Adrenal gland (tissue), 19 donors: ENCODE measurements at places on chromosomes 1 and 21. TPM values are rescaled to one million over a fixed set of nuclear protein-coding genes. Genes with fewer than 3 reads are reported as not detected.

GRCh38 chr1:97488530-97488929 is 432.3 kb downstream of the DPYD start:
- DNase-seq, result no peak

DNA sequence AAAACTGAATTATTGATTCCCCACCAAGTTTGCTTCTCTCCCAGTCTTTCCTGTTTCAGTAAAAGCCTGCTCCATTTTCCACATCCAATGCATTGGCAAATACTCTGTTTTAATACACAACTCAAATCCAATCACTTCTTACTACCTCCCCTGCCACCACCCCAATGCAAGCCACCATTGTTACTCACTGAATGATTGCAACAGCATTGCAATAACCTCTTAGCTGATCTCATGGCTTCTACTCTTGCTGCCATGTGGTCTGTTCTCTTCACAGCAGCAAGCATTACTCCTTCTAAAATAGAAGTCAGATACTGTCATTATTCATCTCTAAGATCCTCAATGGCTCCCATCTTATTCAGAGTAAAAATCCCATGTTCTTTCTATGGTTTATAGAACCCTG is 123.4 kb downstream of the ATP6V1G3 start:
- no peak for DNase-seq

GRCh38 chr1:231241750-231242149 is 738 bp downstream of the GNPAT start:
- DNase-seq, result no peak

GRCh38 chr1:198763298-198763714 is 124.5 kb downstream of the PTPRC start:
- DNase-seq, result no peak

GRCh38 chr1:236156512-236157208 is 14.3 kb downstream of the GPR137B start:
- no peak for DNase-seq

- DNase-seq, result no peak
These were observed 333.8 kb downstream of the PTPRU start for GRCh38 chr1:29569971-29570634.

DNA sequence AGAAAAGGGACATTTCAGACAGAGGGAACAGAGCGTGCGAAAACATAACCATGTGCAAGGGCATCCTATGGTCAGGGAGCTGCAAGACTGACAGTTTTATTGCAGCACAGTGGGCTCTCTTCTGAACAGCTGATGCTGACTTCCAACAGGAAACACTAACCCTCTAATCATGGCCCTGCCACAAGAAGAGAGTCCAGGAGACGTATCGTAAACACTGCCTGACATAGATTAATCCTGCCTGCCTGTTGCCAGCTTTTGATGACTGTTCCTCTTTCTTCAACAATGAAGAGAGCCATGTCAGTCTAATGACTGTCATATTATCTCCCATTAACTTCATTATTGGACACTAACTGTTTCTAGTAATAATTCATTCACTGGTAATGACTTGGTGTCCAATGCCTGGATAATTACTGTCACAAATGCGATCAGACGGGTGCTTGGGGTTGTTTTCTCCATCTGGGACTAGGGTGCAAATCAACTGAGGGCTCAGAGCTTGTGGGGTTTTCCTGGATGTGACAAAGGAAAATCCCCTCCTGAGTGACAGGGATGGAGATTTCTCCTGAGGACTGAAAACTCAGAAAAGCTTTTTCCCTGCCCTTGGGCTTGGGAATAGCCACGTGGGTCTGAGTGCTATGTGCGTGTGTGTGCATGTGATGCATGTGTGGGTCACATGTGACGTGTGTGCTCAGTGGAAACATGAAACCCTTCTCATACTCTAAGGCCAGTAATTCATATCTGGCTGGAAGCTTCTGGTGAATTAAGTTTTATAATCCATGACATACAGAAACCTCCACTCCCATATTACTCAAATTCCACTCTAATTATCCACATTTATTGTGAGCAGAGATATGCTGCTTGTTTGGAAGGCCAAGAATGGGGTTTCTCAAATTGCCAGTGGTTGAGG is 144.0 kb upstream of the PLXNA2 start:
- no peak for DNase-seq

- no peak for DNase-seq
These were observed 17.2 kb upstream of the BEND5 start for GRCh38 chr1:48793863-48794262.

GRCh38 chr1:23619299-23620188 is 60.2 kb upstream of the ID3 start:
- DNase-seq, result no peak

DNA sequence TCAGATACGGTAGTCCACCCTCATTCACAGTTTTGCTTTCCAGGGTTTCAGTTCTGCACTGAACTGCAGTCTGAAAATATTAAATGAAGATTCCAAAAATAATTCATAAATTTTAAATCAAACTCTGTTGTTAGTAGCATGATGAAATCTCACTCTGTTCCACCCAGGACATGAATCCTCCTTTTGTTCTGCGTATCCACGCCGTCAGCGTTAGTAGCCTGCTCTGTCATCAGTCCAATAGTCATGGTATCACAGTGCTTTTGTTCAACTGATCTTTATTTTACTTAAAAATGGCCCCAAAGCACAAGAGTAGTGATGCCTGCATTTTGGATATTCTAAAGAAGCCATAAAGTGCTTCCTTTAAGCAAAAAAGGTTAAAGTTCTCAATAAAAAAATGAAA is 23.9 kb downstream of the CHD1L start:
- no peak for DNase-seq

DNA sequence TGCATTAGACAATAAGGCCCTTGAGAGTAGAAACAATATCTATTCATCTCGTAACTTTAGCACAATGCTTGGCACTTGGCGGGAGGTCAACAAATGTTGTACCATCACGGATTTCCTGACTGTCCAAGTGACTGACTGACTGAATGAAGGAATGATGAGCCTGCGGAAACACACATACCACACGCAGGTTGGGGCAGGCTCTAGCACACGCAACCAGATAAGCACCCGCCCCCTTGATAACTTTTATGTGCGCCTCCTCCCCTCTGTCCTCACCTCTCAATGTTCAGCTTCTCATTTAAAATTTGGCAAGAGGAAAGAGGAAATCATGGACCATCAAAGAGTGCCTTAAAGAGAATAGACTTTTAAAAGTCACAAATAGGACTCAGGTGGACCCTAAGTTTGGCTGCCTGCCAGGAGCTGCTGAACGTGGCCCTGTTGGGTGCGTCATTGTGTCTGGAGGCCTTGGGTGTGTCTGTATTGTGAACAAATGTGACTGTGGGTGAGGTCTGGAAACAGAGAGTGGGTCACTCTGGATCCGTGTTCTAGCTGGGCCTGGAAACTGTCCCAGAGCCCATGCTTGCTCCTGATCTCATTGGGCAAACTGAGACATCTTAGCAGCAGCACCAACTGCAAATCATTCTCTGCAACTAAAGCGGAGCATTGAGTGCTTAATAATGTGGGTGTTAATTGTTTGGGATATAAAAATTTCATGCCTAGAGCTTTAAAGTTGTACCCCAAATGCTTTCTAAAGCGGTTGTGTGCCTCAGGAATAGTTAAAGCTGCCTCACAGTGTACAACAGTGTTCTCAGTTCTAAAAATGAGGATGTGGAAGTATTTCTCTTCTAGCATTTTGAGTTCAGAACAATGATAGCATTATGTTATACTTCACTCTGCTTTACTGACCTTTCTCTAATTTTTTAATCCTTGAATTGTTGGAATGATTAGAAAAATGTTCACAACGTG is 47.6 kb upstream of the ABCG1 start:
- DNase-seq, result peak; percentile 51

- no peak for DNase-seq
These were observed 42.5 kb downstream of the ETS2 start for GRCh38 chr21:38848187-38848609.

- no peak for DNase-seq
These were observed 56.4 kb downstream of the EDN2 start for GRCh38 chr1:41427916-41428737.

- DNase-seq, result no peak
These were observed 31.4 kb upstream of the LYST start for GRCh38 chr1:235898126-235898525.

DNA sequence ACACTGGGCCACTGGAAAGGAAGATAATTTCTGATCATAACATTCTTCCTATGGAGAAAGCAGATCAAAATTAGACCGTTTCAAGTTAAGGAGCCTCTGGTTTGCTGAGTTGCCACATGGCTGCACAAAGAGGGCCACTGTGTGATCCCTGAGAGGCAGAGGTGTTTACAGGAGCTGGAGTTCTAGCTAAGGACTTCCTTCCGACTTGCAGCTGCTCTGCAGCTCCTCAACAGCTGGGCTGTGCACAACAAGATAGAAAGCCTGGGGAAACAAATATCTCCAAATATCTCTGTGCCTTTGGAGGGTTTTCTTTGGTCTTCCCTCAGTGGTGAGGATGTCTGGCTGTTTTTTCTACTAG is 26.8 kb downstream of the GADD45A start:
- no peak for DNase-seq

- DNase-seq, result no peak
These were observed 94.4 kb upstream of the IGSF21 start for GRCh38 chr1:18013216-18013615.

- DNase-seq, result no peak
These were observed 8.1 kb upstream of the SDHB start for GRCh38 chr1:17061892-17062291.

DNA sequence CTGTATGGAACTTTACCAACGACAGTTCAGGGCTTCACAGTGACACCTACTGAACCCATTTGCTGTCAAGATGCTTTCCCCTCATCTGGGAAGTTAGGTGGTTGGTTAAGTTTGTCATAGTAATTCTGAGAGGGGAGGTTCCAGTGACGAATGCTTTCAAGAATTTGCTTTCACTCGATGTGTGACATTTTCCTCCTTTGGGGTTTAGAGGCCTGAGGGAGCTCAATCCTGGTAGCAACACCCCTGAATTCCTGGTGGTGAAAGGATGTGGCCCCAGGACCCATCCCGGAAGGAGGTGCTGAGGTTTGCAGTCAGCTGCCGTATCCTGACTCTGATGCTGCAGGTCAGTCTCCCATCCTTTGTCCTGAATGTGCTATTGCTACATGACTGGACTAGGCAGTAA is 2.8 kb downstream of the PIGV start:
- DNase-seq, result no peak

KCNK1 gene
- polyA plus RNA-seq, result 3.6 TPM

RPF1 gene
- 66.9 TPM for polyA plus RNA-seq

RNU1-3 gene
- not detected for polyA plus RNA-seq

FDPS gene
- polyA plus RNA-seq, result 225 TPM

S100A2 gene
- 3.8 TPM for polyA plus RNA-seq

LMOD1 gene
- polyA plus RNA-seq, result 131 TPM

PBX1 gene
- polyA plus RNA-seq, result 153 TPM

TNFRSF8 gene
- 0.54 TPM for polyA plus RNA-seq
